GM13976 (cell line): ENCODE measurements at places on chromosomes 13 and 19.

- no peak for DNase-seq
Measured at GRCh38 chr13:97535614-97536013, 101.6 kb downstream of the RAP2A start.

DNA sequence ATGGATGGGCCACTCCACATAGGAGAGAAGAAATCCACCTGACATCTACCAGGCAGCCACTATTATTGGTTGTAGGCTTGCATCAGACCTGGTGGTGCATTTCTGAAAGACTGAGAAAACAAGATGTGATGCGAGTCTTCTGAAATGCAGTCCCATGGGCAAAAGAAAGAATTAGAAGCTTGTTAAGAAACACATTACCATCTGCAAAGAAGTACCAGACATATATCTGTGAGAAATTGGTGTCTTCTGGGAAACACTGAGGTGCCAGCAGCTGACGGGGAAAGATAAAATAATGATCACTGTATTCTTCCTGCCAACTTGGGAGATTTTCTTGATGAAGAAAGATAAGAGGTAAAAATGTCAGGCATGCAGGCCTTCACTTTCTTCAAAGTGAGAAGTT lies 14.4 kb downstream of the AMER2 start:
- no peak for DNase-seq

DNA sequence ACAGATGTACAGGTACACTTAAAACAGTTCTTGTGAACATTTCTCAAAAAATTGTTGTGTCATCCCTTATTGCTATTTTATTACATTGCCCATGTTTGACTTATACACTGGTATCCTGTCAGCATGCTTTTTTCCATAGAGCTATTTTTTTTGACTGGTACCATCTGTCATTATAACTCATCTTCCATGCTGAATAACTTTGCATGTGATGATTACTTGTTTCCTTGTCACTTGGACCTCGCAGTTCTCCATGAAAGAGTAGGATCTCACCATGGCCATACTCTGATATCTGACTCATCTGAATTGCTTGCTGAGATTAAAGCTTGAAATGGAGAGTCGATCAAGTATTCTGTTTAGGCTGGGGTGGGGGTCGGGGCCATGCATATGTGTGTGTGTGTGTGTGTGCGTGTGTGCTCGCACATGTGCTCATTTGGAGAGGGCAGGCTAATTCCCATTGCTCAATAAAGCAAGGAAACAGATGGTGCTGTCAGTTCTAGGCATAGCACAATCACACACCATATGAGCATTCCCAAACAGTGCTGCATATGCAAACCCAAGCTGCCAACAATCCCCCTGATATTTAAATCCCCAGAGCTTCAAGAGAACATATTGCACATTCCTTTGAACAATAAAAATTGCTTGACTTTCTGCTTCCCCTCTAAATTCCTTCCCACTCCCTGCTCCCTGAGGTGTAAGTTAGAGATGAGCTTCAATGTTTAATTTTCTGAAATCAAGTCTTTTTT lies 62.9 kb downstream of the NHLRC3 start:
- DNase-seq, result no peak

- DNase-seq, result no peak
Measured at GRCh38 chr13:81051873-81052272, 710.9 kb upstream of the SPRY2 start.

DNA sequence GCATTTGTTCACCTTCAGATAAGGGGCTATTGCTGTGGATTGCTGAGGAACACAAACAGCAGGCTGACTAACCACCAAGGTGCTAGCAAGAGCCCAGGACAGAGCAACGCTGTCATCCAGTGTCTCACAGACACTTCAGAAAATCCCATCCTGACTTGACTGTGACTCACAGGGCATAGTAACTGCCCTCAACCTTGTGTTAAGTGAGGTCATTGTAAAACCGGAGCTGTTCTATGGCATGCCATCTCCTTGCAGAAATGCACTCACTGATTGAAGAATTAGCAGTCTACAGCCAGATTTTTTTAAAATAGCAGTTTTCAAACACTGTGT lies 51.1 kb downstream of the TNFRSF19 start:
- DNase-seq, result no peak

GRCh38 chr13:45468635-45469034 lies 3.9 kb downstream of the COG3 start:
- no peak for DNase-seq

DNA sequence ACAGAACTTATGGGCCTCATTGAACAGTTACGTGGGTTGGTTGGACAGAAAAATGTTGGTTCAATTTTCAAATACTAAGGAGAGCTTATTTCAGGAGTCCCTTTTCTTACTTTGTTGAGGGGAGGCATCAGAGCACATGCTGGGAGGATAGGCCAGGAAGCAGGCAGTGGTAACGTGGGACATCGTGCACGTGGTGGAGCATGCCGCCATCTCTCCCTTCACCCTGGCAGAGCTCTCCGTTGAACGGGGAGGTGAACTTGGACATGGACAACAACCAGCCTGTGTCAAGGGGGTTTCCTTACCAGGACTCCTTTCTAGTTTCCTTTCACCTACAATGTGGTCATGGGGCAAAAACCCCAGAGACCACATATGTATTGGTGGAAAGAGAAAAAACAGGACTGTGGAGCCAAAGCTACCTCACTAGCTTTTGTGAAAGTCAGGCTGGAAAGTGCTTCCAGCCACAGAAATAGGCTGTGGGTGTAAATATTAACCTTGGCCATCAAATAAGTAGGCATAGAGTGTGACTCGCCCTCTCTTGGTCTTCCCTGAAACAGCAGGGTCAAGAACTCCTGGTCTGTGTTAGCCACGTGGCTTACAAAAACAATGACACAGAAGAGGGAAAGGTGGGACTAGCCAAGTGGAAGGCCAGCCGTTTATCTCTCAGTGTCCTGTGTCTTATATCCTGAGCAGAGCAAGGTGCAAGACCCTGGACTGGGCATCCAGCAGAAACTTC lies 14.4 kb downstream of the MICOS13 start:
- no peak for DNase-seq

DNA sequence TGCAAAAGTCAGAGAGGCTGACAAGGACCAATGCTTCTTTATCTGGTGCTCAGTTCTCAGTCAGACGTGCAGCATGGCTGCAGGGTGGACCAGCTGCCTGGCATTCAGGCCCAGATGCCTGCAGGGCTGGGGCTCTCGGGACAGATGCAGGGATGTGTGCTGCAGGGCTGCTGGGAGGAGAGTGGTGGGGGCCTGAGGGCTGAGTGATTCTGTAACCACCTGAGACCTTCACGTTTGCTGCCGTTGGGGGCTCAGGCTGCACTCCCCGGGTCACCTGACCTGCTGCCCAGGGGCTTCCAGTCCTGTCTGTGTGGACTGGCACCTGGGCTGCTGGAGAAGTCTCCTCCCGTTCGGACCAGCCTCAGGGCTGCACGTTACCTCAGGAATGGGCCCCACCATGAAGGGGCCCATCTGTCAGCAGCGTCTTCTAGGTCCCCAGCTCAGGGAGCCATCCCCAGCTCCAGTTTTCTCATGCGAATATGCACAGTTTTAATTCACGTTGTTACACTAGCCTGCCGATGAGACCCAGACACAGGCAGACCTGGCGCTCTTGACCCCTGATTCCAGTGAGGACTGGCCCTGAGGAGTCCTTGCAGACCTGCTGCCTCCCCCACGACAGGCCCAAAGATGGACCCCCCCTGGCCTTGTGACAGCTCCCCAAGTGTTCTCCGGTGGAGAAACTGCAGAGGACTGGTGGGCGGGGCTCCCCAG lies 16.9 kb downstream of the KCTD15 start:
- no peak for DNase-seq

DNA sequence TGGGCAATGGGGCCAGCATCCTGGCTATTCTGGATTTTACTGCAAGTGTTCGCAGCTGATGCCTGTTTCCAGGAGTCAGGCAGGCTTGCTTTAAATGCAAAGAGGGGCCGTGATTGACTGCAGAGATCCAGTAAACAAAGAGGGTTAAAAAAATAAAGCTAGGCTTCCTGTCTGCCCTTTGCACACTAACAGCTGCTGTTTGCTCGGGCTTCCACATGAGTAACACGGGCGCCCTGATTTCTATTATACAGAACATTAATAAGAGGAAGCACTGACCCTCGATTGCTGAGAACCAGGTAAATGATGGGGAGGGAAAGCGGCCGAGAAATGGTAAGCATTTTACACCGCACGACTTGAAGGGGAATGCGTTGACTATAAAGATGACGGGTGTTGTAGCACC lies 254.2 kb upstream of the ZNF507 start:
- no peak for DNase-seq

DNA sequence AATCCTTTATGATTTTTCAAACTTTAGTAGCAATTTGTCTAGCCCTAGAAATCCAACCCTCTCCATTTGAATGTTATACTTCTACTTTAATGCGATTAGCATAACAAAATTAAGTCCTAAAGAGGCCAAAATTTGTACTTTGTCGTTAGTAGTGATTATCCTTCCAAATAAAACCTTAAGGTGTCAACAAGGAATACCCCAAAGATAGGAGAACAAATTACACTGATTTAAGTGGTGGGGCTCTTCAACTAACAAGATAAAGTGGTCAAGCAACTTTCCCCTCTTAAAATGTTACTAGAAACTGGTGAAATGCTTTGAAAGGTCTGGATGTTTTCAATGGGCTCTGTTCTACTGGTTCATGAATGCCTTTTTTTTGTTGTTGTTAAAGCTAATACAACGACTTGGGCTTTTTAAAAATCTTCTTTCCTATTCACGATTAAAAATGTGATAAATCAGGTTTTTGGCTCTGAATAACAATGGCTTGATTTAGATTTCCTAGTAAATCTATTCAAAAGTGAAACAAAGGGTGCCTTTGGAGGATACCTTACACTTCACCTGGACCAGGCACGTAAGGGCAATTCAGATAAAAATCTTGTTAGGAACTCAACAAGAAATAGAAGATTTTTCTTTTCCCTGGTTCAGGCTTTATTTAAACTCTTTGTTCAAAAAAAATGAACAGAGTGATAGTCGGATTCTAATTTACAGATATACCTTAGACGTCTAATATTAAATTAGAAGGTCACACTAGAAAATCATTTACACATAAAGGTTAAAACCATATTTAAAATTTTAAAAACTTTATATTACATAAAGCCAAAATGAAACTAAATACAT lies 3.1 kb downstream of the SOX21 start:
- no peak for DNase-seq

- DNase-seq, result no peak
Measured at GRCh38 chr19:33621811-33622504, at the start of gene CHST8. TSS of gene CHST8 (plus strand) at chr19:33621953. CDS start at chr19:33689262, 67,309 bp downstream.

- no peak for DNase-seq
Measured at GRCh38 chr19:35174226-35174625, 19.7 kb downstream of the FXYD5 start.
